Osteoblast (primary cell): ENCODE measurements at places on chromosomes 7 and 10. TPM values are rescaled to one million over a fixed set of nuclear protein-coding genes. Genes with fewer than 3 reads are reported as not detected.

The ELN gene
- total RNA-seq, result 69.1 and 113 TPM in 2 replicates

GRCh38 chr10:120732643-120733313 lies 118.4 kb upstream of the WDR11 start:
- no peaks in the 10 kb centered on the region for H3K27me3 ChIP-seq
- no peaks in the 10 kb centered on the region for H3K36me3 ChIP-seq
- no peak overlapping the region for H3K4me3 ChIP-seq

GRCh38 chr7:3063016-3063753 lies 19.5 kb upstream of the CARD11 start:
- H3K27me3 ChIP-seq, result no peaks in the 10 kb centered on the region
- no peaks in the 10 kb centered on the region for H3K4me1 ChIP-seq
- H3K4me3 ChIP-seq, result no peak overlapping the region
- H3K36me3 ChIP-seq, result no peaks in the 10 kb centered on the region

DNA sequence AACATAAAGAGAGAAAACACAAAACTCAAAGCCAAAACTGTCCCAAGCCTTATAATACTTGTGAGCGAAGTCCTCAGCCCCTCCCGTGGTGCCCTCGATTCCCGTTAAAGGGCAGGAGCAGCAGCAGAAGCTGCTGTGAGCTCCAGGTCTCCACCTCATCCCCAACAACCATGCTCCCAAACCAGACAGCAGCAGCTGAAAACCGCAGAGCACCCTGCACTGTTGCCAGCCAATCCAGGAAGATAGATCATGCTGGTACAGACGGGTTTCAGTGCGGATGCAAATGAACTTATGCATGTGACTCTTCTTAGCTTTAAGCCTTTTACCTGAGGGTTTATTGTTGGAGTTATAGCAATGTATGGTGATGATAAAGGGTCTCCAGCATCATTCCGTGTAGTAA lies 97.9 kb downstream of the DNAJB6 start:
- no peak overlapping the region for H3K27ac ChIP-seq
- H3K4me3 ChIP-seq, result no peak overlapping the region

GRCh38 chr10:31582365-31583052 lies 263.5 kb downstream of the ZEB1 start:
- no peak overlapping the region for H3K4me3 ChIP-seq
- no peak overlapping the region for H3K27ac ChIP-seq
- H3K27me3 ChIP-seq, result no peaks in the 10 kb centered on the region

DNA sequence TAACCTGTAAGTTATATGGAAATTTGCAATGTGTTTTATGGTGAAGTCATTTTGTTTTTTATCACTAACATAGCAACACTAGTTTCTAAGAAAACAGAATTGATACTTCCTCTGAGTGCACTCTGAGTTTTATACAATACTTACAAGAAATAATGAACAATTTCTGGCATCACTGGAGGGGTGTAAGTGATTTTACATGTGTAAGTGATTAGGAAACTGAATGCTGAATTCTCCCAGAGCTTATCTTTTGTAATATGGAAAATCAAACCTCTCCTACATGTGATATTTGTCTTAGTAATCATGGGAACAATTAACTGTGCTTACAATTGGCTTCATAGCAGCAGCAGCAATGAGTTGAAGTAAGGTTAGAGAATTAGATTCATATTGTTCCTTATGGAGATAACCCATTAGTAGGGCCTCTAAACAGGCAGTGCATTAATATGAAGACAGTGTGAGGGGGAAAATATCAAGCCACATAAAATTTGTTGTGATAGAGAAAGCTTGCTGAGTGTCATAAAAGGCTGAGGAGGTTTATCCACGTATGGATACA lies 37.4 kb downstream of the SEMA3C start:
- H3K4me1 ChIP-seq, result peaks cover 52% of the 10 kb centered on the region
- H3K4me3 ChIP-seq, result no peak overlapping the region
- DNase-seq, result no peak
- peaks cover 22% of the 10 kb centered on the region for H3K36me3 ChIP-seq
- no peaks in the 10 kb centered on the region for H3K27me3 ChIP-seq

DNA sequence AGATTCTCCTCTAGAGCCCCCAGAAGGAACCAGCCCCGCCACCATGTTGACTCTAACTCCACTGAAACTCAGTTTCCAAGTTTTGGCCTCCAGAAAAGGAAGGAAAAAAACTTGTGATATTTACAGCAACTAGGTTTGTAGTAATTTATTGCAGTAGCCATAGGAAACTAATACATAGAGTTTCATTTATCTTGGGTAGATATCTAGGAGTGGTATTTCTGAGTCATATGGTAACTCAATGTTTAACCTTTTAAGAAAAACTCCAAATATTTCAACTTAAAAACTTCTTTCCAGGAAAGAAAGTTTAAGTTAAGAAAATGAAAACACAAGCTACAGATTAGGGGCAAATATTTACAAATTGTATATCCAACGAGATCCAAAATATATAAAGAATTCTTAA lies 576.7 kb downstream of the KCNMA1 start:
- no peak overlapping the region for H3K4me3 ChIP-seq
- no peak overlapping the region for H3K27ac ChIP-seq
- no peaks in the 10 kb centered on the region for H3K36me3 ChIP-seq
- H3K27me3 ChIP-seq, result no peaks in the 10 kb centered on the region

GRCh38 chr7:15737601-15738000 lies 51.1 kb upstream of the MEOX2 start:
- H3K36me3 ChIP-seq, result no peaks in the 10 kb centered on the region
- no peak overlapping the region for H3K4me3 ChIP-seq
- no peak for DNase-seq
- H3K27me3 ChIP-seq, result no peaks in the 10 kb centered on the region
- H3K4me1 ChIP-seq, result no peaks in the 10 kb centered on the region

DNA sequence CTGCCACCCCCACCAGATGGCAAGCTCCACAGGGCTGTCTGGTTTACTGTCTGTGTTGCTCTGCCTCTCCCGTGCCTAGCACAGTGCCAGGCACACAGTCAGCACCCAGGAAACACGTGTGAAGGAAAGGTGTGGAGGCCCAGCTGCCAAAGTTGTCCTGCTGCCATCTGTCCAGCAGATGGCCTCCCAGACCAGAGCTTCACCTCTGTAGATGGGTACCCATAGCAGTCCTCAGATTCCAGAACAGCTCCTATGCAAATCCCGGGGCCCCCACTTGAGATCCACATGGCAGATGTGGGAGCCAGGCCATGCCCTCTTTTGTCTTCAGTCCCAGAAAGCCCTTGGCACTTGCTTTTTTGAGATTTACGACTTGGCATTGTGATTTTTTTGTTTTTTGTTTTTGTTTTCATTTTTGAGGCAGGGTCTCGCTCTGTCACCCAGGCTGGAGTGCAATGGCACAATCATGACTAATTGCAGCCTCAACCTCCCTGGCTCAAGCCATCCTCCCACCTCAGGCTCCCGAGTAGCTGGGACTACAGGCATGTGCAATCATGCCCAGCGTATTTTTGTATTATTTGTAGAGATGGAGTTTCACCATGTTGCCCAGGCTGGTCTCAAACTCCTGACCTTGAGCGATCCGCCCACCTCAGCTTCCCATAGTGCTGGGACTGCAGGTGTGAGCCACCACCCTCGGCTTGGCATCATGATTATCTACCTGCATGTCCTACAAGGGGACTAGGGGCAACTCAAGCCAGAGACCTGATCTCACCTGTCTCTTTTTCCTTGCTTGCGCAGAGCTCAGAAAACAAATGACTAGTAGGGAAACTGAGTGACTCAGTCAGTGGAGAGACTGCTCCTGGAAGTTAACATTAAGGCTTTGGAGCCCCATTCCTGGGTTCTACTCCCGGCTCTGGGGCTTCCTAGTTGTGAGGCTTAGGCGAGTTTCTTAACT lies 16.9 kb upstream of the PALD1 start:
- H3K4me1 ChIP-seq, result peaks cover 7% of the 10 kb centered on the region
- H3K27me3 ChIP-seq, result peaks cover 7% of the 10 kb centered on the region
- peak; percentile 98 for DNase-seq
- no peak overlapping the region for H3K4me3 ChIP-seq

GRCh38 chr10:10270126-10271050 lies 747.3 kb upstream of the CELF2 start:
- no peaks in the 10 kb centered on the region for H3K36me3 ChIP-seq
- DNase-seq, result no peak
- no peak overlapping the region for H3K27ac ChIP-seq
- no peaks in the 10 kb centered on the region for H3K4me1 ChIP-seq
- no peaks in the 10 kb centered on the region for H3K27me3 ChIP-seq

- no peaks in the 10 kb centered on the region for H3K27me3 ChIP-seq
- no peaks in the 10 kb centered on the region for H3K36me3 ChIP-seq
- H3K4me1 ChIP-seq, result peaks cover 6% of the 10 kb centered on the region
- no peak for DNase-seq
- no peak overlapping the region for H3K4me3 ChIP-seq
Measured at GRCh38 chr7:26348234-26348851, 56.7 kb downstream of the SNX10 start.

GRCh38 chr10:71736570-71736952 lies 17.0 kb upstream of the C10orf105 start:
- H3K4me1 ChIP-seq, result no peaks in the 10 kb centered on the region
- no peak for DNase-seq
- no peaks in the 10 kb centered on the region for H3K36me3 ChIP-seq
- no peak overlapping the region for H3K4me3 ChIP-seq
- H3K27ac ChIP-seq, result no peak overlapping the region

DNA sequence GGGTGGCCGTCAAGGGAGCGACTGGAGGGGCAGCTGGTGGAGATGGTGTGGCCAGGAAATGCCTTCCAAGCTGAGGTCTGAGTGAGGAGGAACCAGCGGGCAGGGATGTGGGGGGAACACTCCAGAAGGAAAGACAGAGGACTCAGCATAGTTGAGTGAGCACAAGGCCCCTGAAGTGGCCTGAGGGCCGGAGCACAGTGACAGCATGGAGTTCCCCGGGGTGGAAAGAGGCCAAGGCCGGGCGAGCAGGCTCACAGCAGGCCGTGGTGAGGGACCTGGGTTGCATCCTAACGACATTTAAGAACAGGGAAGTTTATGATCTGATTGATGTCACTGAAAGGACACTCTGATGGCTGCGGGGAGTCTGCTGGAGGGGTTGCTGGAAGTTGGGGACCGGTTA lies 48.0 kb downstream of the HTRA1 start:
- peaks cover 44% of the 10 kb centered on the region for H3K36me3 ChIP-seq
- H3K27ac ChIP-seq, result no peak overlapping the region
- H3K27me3 ChIP-seq, result no peaks in the 10 kb centered on the region

DNA sequence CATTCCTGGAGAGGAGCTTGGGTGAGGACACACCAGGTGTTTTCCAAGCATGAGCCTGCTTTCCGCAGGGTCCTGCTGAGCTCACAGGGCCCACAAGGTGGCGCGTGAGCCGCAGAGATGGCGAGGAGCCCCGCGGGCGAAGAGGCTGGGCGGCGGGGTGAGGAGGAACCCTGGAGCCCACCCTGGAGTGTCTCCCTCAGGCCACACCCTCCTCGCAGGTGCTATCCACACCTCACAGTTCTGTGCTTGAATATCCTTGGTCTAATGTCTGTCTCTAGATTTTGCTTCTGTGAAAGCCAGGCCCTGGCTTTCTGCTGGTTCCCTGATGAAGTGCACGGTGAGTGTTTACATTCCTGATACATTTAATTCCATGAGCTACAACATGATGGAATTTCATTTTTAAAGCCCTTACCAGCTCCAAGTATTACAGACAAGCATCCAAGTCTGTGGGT lies 433.6 kb downstream of the ACTR3B start:
- H3K27ac ChIP-seq, result no peak overlapping the region
- H3K36me3 ChIP-seq, result no peaks in the 10 kb centered on the region
- H3K4me1 ChIP-seq, result no peaks in the 10 kb centered on the region
- DNase-seq, result peak; percentile 26
- H3K27me3 ChIP-seq, result no peaks in the 10 kb centered on the region

GRCh38 chr10:83667594-83667993 lies 471.7 kb upstream of the GHITM start:
- no peak overlapping the region for H3K4me3 ChIP-seq
- H3K4me1 ChIP-seq, result no peaks in the 10 kb centered on the region
- no peaks in the 10 kb centered on the region for H3K36me3 ChIP-seq
- DNase-seq, result no peak

GRCh38 chr7:105285118-105285874 lies 103.4 kb downstream of the SRPK2 start:
- no peak for DNase-seq
- H3K27me3 ChIP-seq, result no peaks in the 10 kb centered on the region
- H3K27ac ChIP-seq, result no peak overlapping the region
- H3K4me1 ChIP-seq, result no peaks in the 10 kb centered on the region
- H3K36me3 ChIP-seq, result no peaks in the 10 kb centered on the region
